DMS79 (cell line): ENCODE measurements at places on chromosomes 4 and X.

GRCh38 chrX:57121816-57122215, 468 bp upstream of the SPIN2B start:
- no peak for DNase-seq

- no peak for DNase-seq
Observed at GRCh38 chr4:142361981-142362380, 484.1 kb downstream of the INPP4B start.

DNA sequence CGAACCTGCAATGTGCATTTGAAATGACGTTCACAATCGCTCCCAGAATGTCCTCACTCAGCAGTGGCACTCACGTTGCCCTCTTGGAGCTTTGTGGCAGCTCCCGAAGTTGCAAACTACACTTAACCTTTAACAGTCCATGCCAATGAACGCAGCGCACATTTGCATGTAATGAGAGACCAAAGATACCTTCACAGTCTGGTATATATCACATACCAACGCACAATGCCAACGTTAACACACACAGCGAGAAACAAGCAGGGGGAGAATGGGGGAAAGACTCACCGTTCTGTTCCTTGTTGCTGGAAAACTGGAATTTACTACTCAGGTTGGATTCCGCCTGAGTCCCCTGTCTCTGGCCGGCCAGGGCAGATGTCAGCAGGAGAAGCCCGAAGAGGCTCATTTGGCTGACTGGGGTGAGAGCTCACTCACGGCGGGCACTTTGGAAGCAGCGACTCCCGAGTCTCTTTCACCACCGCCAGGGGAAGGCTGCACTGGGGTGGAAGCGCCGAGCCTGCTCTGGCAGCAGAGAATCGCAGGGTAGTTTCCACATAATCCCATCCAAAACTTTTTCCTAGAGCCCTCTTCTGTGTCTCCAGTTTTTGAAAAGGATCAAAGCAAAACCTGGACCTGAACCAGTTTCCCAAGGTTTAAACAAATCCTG, 966 bp downstream of the PDGFC start:
- no peak for DNase-seq

DNA sequence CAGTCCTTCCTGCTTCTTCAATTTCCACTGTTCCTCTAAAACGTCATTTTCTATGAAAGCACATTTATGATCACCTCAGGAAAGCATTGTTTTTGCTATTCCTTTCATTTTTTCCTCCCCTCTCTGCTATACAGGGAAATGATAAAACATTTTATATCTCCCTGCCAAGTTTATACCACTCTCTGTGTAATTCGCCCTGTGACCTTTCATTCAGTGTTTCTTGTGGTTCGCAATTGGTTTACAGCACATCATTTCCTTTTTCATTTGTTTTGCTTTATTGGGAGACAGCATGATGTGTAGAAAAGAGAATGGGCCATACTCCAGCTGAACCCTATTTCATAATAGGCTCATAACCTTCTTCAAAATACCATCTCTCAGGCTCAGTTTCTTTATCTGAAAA, 99.9 kb upstream of the RAPGEF2 start:
- DNase-seq = no peak

DNA sequence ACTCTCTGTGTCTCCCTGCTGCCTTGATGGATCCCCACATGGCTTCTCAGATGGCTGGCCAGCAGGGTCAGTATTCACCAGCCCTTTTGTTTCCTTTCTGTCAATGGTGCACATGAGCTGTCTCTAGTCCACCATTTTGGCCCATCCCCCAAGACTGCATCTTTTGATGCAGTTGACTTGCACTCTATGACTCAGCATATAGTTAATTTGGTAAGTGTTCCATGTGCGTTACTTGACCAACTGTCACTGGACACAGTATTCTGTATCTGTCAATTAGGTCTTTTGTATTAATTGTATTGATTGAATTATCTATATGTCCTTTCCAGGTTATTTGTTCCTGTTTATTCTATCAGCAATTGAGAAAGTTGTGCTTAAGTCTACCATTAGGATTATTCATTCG, 29.2 kb downstream of the PRDM5 start:
- DNase-seq = no peak

GRCh38 chr4:70630162-70630561, 1.6 kb downstream of the ENAM start:
- DNase-seq = no peak

DNA sequence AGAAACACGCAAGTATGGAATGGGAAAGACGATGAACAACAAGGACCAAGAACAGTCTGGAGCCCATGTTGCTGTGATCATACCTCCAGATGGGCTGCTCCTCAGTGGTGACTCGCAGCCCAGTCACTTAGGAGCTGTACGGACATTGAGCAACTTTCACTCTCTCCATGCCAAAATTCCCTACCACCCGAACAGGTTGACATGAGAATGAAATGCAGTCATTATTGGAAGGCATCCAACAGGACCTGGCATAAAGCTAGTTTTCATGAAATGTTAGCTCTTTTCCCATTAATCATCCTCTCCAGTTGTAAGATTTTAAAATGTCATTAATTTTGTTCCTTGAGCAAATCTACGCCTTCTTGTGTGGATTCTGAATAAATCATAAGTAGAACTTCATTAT, 82.7 kb upstream of the GPM6B start:
- peak; percentile 41 for DNase-seq

DNA sequence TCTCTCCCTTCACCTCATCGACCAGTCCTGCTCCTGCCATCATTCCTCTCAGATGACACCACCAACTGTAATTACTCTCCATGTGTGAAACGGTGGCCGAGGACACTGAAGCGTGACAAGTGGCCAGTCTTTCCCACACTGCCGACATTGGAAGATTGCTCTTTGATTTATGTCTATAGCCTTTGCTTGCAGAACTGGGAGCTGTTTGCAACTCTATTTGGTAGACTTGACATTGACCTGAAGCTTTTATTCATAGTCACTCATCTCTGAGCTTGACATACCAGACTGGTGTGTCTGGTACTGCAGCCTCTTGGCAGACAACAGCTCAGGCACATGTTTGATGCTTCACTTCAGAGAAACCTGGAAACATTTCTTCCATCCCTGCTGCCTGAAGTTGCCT, 121.8 kb upstream of the GALNT7 start:
- DNase-seq = no peak

- no peak for DNase-seq
Observed at GRCh38 chrX:48969471-48969870, 2.2 kb downstream of the KCND1 start.

DNA sequence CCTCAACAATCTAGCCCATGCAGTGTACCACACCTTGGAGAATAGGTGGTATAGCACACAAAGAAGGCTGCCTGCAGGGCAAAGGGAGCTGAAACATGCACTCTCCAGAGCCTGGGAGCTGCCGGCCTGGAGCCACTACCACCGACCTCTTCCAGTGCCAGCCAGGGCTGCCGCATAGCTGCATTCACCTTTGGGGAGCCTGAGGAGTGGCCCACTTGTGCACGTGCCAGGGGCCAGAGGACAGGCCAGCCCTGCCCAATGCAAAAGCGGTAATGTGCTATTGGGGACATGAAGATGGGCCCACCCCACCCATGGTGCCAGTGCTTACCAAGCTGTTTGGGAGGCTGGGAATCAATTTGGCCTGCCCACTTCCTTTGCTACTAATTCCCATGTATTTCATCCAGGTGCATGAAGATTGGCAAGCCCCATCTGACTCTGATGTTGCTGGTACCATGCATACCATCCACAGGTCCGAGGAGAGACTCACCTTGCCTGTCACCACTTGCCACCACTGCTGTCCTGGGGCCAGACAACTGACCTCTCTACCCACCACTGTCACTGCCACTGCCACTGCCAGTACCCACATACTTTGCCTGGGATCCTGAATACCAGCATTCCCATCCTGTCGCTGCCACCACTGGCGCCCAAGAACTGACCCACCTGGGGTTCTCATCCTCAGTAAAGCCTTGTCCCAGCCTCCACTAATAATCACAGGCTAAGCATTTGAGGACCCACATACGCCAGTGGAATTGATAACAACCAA, 506.9 kb downstream of the MAGEB5 start:
- no peak for DNase-seq

- no peak for DNase-seq
Observed at GRCh38 chr4:5470318-5471198, 237.8 kb downstream of the EVC2 start.

- DNase-seq = no peak
Observed at GRCh38 chr4:103075894-103076746, 441 bp downstream of the SLC9B2 start.

- DNase-seq = no peak
Observed at GRCh38 chr4:134078230-134078914, 123.2 kb downstream of the PABPC4L start.

DNA sequence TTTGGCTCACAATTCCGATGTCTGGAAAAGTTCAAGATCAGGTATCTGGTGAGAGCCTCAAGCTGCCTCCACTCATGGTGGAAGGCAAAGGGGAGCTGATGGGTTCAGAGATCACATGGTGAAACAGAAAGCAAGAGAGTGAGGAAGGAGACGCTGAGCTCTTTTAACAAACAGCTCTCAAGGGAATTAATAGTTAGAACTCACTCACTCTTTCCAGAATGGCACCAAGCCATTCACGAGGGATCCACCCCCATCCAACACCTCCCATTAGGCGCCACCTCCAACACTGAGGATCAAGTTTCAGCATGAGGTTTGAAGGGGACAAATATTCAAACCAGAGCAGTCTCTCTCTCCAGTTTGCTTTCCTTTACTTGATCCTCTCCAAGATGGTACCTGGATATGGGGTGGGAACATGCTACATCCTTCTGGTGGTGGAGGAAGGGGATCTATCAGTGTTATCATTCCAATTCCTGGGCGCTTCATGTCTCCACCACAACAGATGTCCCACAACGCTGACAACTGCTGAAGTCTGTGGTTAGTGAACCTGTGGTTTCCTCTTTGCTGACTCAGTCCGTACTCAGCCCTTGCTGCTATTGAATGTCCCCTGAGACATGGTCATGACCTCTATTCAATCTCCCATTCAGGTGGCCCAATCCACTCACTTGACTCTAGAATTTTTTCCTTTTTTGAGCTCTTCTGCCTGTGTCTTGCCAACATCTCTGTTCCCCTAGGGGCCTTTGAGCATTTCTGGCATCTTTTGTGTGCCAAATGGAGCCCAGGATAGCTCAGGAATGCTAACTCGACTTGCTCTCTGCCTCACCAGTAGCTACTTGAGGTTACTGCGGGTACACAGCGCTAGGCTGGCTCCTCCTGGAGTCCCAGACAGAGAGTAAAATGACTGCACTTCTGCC, 395.2 kb downstream of the MID1IP1 start:
- DNase-seq = peak; percentile 38

GRCh38 chr4:92421920-92422319, 118.2 kb downstream of the GRID2 start:
- DNase-seq = no peak

GRCh38 chr4:139777757-139778156, 112.1 kb downstream of the MGST2 start:
- DNase-seq = no peak
